ENCODE measurements at places on chromosomes 6 and 20.
A peak's percentile ranks its signal among the peaks of the same experiment; 100 is the strongest.

DNA sequence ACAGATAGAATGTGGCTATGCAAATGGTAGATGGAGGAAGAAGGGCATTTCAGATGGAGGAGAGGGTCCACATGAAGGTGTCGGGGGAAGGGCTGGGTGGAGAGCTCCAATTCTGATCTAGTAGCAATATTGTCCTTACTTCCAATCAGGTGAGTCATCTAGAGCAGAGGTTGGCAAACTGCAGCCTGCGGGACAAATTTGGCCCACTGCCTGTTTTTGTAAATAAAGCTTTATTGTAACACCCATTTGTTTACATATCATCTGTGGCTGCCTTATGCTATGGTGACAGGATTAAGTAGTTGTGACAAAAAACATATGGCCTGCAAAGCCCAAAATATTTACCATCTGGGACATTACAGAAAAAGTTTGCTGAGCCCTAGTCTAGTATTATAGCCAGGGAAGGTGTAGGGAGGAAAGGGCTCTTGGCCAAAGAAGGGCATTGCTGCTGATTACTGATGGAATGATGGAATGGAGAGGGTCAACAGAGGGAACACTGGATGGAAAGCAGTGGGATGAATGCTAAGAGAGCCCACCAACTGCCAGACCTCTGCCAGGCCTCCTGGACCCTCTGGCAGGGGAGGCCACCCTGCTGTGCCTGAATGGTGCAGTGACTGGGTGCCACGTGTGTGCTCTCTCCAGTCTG is 79.8 kb downstream of the SLC22A23 start:
- DNase-seq, result no peak

- DNase-seq, result no peak
These were observed 78.0 kb downstream of the DLGAP4 start for GRCh38 chr20:36384022-36384619.

DNA sequence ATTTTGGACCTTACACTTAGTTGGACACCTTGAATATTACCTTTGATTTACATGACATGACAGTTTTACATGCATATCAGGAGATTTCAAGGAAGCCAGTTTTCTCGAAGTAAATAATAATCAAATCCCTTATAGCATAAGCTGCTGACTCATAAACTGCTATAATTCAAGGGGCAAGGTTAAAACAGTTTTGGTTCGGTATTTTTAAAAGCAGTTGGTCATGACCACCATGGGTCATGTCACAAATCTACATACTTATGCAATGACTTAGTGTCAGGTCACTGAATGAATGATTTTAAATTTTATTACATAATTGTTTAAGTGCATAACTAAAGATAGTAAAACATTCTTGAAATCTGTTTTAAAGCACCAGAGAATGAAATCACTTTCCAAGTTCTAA is 158.0 kb downstream of the DST start:
- DNase-seq, result peak; percentile 18

DNA sequence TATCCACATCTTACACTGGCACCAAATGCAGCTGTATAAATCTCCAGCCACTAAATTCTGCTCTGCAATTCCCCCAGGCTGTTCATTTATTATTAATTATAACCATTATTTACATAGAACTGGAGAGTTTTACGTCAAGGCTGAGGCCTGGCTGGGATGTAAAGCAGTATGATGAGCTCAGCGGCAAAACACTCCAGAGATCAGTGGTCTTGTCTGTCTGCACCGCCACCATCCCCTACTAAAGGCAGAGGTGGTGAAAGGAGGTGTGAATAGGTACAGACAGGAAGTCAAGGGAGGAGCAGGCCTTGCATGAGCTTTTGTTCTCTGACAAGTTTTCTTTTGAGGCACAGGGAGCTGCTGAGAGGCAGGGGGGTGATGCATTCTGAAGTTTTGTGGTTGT is 159.9 kb upstream of the PCSK2 start:
- no peak for DNase-seq

DNA sequence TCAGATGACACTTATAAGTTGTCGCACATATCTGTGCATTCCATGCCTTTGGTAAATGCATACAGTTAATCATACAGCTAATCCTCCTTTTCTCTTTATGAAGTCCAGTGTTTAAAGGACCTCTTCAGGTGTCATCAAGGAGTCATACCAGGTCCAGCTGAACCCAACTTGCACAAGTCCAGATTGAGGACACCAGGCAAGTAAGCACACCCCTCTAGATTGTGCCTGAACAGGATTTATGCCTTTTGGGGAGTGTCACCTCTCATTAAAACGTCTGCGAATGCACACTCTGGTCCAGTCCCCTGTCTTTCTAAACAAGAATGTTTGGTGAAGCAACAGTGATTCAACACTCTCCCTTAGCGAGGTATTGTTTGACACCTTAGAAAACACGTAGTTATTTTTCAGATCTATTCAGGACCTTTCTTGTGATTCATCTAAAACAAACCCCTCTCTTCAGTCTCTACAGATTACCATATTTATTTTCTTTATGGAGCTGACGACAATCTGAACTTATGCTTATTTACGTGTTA is 48.4 kb downstream of the C6orf15 start:
- DNase-seq, result no peak

DNA sequence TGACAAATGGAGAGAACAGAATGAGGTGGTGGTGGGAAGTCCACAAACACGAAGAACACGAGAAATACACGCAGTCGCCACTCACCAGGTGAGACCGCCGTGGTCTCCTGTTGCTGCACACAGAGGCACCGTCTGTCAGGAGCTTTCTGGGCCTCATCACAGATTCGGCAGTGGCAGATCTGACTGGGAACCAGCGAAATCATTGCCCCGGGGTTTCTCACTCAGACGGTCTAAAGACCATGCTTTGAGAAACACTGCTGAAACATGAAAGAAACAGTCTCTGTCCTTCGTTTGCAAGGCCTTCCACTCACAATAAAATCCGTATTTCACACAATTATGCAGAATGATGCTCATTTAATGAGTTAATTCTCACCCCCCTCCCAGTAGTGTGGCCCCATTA is 130.9 kb upstream of the AFDN start:
- no peak for DNase-seq

DNA sequence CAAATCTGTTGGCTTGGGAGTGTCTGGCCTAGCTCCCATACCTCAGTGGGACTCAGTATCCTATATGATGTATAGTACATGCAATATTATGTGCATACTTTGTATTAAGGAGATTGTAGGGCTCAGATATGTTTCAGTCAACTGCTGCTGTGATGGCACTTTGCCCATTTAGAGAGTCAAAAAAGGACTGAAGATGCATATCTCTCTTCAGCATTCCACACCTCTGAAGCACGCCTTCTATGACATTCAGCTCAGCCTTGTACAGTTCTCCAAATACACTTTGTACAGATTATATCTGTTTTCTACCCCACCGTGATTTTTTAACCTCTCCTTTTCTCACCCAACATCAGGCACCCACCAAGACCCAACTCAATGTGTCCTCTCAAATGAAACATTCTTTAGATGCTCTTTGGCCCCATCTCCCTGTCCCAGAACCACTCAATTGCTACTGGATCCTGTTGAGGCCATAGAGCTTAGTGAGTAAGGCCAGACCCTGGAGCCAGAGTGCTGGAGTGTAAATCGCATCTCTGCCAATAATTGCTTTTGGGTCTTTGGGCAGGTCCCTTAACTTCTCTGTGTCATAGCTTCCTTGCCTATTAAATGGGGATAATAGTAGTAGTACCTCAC is 15.6 kb downstream of the ENPP1 start:
- DNase-seq, result no peak

GRCh38 chr20:40090236-40090635 is 598.8 kb downstream of the MAFB start:
- DNase-seq, result no peak

DNA sequence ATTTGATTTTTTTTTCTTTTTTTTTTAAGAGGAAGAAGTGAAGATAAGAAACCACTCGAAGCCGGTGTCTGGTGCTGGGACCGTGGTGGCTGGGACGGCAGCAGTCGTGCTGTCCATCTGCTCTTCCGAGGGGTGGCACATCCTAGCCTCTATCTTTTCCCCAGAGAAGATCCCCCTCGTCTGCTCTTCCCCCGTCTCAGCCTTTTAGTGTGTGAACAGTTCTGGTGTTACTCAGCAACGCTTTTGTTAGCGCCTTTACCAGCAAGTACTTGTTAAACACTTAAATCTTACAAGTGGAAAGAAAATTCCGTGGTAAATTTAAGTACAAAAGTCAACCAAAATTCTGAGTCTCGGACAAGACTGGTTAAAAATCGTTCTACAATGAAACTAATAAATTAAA is 90.1 kb downstream of the RSPH3 start:
- DNase-seq, result no peak

DNA sequence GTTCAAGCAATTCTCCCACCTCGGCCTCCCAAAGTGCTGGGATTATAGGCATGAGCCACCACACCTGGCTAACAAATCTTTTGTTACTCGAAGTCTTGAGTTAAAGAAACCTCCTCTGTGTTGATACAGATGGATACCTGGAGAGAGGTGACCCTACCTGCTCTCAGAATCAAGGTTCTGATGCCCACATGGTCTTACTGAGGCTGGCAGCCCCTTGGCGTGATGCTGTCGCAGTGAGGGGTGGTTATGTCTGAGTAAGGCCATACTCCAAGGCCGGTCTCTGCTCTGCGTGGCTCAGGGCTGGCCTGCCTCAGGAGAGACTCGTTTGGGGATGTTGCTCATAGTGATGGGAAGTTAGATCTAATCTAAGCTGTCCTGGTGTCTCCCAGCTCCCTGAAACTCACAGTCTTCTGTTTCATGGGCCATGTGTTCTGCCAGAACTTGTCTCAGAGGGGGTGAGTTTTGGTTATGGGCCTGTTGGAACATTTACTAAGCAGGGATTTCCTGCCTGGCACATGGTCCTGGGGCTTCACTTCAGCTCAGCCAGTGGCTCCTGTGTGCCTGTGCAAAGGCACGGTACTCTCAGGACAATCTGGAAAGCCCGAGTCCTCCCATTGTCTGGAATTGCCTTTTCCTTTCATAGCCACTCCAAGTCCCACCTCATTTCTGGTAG is 17.5 kb upstream of the TRAF3IP2 start:
- DNase-seq, result no peak

- DNase-seq, result no peak
These were observed 25.5 kb downstream of the QKI start for GRCh38 chr6:163439997-163440396.

- DNase-seq, result no peak
These were observed 234.9 kb downstream of the KCNQ5 start for GRCh38 chr6:72856801-72857200.

GRCh38 chr6:134577998-134578397 is 260.1 kb upstream of the SGK1 start:
- no peak for DNase-seq

- DNase-seq, result no peak
These were observed 777 bp upstream of the SNRNP48 start for GRCh38 chr6:7589221-7589620.

GRCh38 chr6:14734416-14735340 is 511.2 kb upstream of the JARID2 start:
- DNase-seq, result peak; percentile 80

- DNase-seq, result no peak
These were observed 61.6 kb upstream of the ADGRG6 start for GRCh38 chr6:142240179-142240578.

DNA sequence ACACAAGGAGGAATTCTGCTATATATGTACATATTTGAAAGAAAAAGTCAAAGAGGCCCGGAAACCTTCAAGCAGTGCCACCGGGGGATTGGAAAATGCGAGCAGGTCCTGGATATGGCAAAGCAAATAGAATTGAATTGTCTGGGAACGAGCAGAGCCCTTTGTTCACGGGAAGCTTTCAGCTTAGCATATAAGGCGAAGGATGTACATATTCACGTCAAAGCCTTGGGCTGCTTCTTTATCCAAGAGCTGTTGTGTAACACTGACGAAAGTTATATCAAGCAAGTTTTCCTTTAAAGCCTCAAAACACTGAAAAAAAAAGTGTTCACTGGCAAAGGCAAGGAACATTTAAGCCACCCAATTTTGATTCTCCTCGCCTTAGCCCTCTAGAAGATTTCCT is 171.0 kb downstream of the GPX5 start:
- no peak for DNase-seq

- no peak for DNase-seq
These were observed 146.5 kb downstream of the ZMYND8 start for GRCh38 chr20:47209982-47210381.

DNA sequence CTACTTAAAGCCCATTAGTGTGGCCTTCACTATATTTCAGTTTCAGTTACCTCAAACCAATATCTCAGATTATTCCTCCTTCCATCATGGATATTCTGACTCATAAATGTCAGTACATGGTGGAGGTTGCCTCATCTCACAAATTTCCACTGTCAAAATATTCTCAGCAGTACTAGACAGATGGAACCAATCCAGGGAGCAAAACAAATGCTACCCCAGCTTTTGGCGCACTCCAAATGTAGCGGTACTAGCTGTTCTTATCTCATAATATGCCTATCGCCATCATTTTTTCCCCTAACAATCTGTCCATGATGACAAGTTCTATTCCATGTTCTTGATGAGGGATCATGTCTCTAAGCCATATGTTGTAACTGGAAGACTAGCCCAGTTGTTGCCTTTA is 1026.1 kb downstream of the KIF16B start:
- no peak for DNase-seq

DNA sequence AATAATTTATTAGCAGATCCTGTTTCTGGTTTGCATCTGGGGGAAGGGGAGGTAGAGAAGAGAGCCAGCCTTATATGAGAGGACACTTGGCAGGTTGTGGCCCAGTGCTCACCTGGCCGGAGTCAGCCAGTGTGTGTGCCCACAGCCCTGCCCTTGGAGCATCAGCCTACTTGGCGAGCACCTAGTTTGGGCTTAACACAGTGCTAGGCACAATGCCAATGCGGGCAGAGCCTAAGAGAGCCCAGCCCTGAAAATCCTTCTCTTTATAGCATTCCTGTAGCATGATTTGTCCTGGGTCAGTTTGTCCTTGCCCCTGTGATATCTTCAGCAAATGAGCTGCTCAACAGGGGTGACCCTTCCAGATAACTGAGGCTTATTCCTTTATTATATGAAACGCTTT is 73.0 kb downstream of the SLX4IP start:
- peak; percentile 7 for DNase-seq

- no peak for DNase-seq
These were observed 113.8 kb downstream of the AIG1 start for GRCh38 chr6:143174516-143174915.

DNA sequence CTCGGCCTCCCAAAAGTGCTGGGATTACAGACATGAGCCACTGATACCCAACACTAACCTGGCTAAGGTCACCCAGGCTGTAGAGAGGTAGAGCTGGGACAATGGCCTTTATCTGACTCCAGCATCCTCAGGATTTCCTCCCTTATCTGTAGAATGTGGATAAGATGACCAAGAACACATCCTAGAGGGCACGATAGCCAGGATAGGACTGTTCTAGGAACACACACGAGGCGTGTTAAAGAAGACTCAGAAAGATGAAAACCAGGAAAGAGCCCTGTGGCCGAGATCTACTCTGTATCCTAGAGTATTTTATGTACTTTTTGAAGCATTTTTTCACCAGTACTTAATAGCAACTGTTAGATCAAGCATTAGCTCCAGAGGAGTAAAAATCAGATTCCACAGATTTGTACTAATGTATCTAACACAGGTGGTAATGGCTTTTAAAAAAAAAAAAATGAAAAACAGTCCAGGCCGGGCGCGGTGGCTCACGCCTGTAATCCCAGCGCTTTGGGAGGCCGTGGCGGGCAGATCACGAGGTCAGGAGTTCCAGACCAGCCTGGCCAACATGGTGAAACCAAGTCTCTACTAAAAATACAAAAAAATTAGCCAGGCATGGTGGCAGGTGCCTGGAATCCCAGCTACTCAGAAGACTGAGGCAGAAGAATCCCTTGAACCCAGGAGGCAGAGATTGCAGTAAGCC is 17.3 kb downstream of the PPP1R10 start:
- DNase-seq, result no peak

GRCh38 chr6:146670161-146670560 is 71.4 kb downstream of the ADGB start:
- DNase-seq, result no peak
